ENCODE measurements at places on chromosomes 2 and 18. TPM values are rescaled to one million over a fixed set of nuclear protein-coding genes. Genes with fewer than 3 reads are reported as not detected.

- no peak for DNase-seq
Observed at GRCh38 chr2:117330641-117331040, 483.9 kb upstream of the DDX18 start.

- DNase-seq, result no peak
Observed at GRCh38 chr2:7670905-7671641, 753.9 kb downstream of the RNF144A start.

GRCh38 chr2:69603146-69603743 is 40.3 kb downstream of the AAK1 start:
- no peak for DNase-seq

C2orf78 gene
- total RNA-seq, result not detected

CPLX4 gene
- total RNA-seq, result not detected

Data from A172 (cell line).